ENCODE measurements at places on chromosomes 7 and 10.

DNA sequence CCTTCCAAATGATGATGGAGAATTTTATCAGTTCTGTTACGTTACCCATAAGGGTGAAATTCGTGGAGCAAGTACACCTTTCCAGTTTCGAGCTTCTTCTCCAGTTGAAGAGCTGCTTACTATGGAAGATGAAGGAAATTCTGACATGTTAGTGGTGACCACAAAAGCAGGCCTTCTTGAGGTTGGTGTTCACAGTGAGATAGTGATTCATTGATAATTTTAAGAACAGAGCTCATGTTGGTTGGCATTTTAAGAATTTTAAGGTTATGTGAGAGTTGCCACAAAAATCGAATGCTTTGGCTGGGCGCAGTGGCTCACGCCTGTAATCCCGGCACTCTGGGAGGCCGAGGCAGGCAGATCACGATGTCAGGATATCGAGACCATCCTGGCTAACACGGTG, 25.9 kb downstream of the TAX1BP1 start:
- no peak for DNase-seq

DNA sequence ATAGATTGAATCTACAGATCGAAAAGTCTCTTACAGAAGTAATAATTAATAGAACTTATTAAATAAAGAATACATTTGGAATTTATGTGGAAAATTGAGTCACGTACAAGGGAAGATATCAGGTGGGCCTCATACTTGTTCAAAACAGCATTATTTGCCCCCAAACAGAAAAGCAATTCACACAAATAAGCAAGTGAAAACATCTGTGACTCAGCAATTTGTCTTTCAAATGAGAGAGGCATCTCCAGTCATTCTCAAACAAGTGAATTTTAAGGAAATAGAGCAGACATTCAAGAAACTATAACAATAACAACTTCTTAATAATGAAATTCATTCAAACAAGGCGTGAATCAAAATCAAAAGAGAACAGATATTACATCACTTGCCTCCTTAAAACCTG, 50.1 kb downstream of the SEMA3A start:
- no peak for DNase-seq

DNA sequence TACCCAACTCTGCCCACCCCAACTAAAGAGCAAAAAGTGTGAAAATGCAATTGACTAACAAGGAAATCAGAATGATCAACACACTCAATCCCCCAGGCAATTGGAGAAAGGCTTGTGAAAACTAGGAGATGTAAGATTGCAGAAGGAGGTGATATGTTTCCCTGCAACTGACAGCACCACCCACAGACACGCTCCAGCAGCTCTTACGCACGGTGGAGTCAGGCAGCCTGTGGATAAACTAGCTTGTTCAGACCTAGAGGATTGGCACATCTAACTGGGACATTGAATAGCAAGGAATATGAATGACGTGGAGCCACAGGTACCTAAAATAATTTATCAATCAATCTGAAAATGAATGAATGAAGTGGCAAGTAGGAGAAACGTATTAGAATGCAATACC, 125.7 kb upstream of the MYO3A start:
- DNase-seq = no peak

- DNase-seq = no peak
Measured at GRCh38 chr10:24465124-24465874, 256.4 kb downstream of the KIAA1217 start.

DNA sequence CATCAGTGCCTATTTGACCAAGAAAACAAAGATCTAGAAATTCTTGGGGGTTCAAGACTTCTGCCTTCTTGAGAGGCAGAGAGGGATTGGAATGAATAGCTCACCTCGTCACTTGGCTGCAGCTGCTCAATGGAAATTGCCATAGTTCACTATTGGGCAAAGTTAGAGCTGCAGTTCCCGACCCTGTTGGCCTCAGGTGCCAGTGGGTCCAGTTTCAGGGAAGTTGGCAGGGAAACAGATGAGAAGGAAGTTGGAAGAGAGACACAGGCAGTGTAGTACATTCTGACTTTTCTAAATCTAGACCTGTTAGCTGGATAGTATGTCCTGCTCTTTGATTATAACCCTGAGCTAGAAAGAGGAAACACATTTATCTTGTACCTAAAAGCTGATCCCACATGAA, 19.1 kb downstream of the A1CF start:
- DNase-seq = no peak

DNA sequence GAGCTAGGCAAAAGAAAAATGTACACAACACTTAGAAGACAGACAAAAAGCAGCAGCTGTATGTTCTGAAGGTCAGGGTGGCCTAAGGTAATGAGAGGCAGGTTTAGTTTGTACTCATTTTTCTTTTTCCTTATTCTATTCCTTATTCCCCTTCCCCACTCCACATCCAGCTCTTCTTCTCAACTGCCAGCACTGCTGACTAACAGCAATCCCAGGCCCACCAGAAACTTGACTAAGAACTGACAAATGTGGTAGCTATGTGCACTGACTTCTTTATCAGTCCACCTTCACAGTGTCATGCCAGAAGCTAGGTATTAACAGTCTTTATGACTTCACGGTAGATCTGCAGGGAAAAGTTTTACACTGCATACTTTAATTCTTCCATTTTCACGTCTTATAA, 6.1 kb downstream of the COPG2 start:
- no peak for DNase-seq

DNA sequence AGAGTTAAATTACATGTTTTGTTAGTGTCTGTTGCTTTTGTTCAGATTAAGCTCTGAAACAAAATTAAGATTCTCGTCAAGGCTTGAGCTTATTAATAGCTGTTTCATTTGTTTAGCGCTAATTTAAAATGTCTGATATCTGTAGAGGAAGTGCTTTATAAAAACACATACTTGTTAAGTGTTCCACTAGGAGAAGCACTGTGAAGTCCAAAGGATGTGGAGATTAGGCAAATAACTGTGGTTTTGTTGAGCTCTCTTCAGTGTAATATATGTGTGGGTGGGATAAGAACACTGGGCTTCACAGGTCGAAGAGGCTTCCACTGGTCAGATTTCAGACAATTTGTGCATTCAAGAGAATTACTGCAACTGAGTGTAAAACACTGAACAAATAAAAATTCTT, 242.0 kb downstream of the AUTS2 start:
- no peak for DNase-seq

GRCh38 chr10:101123085-101123814, 7.8 kb upstream of the TLX1 start:
- DNase-seq = no peak

GRCh38 chr7:13908667-13909397, 80.6 kb downstream of the ETV1 start:
- DNase-seq = no peak

DNA sequence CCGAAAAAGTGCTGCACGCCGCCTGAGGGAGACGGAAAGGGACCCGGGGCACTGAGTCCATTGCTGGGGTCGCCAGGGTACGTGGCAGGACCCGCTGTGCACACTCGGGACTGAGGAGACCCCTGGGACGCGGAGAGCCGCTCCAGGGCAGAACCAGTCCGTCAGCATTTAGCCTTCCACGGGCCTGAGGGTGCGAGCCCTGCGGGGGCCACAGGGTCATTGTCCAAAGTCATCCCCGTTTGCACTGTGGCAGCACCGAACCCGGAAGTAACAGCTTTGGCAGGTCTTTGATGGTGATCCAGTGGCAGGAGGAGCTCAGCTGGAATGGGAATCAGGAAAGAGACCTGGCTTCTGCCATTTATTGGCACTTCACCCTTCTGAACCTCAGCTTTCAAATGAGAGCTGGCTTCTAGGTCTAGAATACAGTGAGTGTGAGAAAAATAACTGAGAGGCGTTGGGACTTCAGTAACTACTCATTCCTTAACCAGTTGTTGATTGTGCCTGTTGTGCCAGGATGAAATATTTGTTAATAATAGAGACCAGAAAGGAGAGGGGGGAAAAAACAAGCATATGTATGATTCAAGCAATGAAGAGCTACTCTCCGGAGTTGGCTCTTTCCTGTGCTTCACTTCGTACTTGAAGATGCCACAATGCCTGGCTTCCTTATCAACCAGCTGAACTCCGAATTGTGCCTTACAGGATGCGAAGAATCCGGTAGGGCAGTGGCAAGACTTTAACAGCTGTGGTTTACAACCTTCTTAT, 811 bp upstream of the ARHGAP12 start:
- no peak for DNase-seq

- no peak for DNase-seq
Measured at GRCh38 chr7:7136466-7137381, 45.6 kb upstream of the C1GALT1 start.

DNA sequence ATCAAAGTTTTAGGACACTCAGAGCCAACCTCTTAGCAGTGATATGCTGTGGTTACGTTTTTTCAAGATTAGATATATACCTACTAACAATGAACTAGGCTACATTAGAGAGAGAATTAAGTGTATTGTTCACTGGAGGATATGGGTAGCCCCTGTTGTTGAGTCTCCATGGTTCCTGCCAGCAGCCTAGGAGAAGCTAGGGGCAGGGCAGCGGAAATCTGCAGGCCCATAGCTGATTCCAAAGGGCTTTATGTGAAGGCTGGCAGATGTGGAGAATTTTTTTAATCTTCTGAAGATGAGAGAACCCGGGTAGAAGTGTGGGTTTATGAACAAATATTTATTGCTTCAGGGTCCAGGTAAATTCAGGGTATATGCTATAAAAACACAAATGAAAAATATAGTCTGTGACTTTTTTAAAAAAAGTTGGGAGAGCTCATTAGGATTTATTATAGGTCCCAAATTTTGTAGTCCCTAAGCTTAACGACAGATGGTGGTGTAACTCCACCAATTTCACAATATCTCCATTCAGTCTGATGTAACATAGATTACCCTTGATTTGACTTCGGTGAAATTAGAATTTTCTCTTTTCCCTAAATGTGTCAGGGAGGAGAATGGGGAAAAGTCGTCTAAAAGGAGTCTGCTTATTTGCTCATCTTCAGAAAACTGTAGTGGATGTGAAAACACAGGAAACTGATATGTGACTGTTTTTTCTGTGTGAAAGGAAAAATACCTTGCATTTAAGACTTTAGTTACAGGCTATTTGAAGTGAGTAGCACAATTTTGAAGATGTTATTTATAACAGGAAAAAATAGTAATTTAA, 163.0 kb upstream of the PPP1R3A start:
- DNase-seq = no peak

DNA sequence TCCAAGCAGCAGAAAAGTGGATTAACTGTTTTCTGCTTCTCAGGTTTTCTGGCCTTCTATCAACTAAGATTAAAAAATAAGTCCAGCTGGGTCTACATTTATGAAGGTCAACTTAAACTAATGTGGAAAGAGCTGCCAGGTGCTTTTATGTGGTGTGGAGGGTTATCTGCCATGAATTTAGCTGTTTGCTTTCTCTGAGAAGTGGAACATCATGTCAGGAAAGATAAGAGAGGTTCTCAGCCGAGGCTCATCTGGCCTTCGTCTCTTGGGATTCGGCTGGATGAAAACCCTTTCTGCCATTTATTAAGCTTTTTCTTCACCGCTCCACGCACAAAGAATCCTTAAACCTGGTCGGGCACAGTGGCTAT, 5.5 kb downstream of the PTPRN2 start:
- no peak for DNase-seq

DNA sequence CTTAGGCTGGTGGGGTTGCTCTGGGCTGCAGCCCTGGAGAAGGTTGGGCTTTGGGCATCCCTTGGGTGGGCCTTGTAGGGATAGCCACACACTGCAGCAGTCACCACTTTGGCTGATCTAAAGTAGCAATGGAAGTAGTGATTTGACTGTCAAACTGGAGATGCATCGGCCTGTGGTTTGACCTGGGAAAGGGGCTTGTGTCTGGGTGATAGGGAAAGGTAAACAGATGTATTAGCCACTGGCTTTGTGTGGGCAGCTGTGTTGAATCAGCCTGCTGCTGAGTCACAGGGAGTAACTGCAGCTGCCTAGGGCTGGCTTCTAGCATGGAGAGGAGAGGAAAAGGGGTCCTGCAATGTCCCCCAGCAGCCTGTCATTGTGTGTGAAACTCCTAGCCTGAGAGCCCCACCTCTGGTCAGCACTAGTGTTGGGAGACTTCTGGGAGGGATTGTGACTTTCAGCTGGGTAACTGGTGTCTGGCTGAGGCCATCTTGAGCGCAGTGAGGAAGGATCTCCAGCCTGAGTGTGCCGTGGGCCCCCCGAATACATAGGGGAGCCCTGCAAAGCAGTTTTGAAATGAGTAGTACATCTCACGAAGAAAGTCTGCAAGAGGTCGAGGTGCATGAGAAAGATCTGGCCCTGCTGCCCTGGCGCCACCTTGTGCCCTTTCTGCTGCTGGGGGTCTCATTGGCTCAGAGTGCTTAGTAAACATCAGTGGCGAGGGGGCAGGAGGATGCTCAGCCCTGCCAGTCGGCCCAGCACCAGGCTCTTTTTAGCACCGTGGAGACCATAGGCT, 117.3 kb downstream of the FANK1 start:
- DNase-seq = no peak

DNA sequence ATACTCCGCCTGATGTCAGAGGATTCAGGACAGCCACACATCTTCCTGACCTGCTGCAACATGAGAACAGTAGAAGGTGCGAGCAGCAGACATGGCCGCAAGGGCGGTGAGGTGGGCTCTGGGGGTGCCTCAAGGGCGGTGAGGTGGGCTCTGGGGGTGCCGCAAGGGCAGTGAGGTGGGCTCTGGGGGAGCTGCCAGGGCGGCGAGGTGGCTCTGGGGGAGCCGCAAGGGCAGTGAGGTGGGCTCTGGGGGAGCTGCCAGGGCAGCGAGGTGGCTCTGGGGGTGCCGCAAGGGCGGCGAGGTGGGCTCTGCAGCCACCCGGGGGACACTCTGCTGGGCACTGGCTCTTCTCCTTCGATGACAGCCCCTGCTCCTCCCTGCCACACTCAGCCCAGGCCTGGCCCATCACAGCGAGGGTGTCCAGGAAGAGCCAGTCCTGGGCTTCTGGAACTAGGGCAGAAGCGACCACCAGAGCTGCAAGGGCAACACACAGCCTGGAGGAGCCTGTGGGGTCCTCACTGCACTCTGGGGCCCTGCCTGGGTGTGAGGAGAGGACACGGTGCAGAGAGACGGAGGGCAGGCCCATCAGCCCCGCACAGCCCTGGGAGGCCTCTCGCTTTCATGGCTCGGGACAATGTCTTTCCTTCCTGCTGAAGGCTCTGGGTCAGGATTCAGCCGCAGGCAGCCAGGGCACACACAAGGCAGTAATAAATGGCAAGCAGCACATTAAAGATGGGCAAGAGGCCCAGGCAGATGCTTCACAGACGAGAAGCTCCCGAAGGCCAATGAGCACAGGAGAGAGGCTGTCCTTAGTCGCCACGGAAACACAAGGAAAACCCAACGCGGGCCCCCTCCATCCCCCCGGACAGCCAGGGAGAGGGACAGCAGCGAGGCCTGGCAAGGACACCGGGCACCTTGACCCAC, 42.5 kb downstream of the STK32C start:
- DNase-seq = no peak

GRCh38 chr10:10967029-10967428, 50.6 kb upstream of the CELF2 start:
- no peak for DNase-seq

DNA sequence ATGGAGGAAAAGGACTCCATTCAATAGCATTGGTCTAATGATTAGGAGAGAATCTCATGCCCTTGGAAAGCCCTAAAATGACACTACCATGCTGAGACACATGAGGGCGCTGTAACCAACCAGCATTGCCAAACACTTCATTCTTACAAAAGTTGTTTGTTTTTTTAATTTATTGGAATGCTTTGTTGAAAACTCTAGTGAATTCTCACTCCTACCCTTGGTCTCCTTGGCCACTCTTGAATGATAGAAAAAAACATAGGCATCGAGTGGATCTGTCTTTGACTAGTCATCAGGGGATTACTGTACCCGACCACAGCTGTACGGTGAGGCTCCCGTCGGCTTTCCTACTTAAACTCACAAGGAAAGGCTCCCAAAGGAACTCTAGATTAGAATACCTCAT, 29.3 kb upstream of the ADD3 start:
- no peak for DNase-seq

- no peak for DNase-seq
Measured at GRCh38 chr7:44272456-44272855, 52.9 kb downstream of the CAMK2B start.
